ENCODE measurements at places on chromosomes 2 and 18. TPM values are rescaled to one million over a fixed set of nuclear protein-coding genes. Genes with fewer than 3 reads are reported as not detected.

The SIX3 gene
- total RNA-seq: not detected

- DNase-seq: no peak
These were observed 308.6 kb downstream of the AKAIN1 start for GRCh38 chr18:4888251-4889040.

DNA sequence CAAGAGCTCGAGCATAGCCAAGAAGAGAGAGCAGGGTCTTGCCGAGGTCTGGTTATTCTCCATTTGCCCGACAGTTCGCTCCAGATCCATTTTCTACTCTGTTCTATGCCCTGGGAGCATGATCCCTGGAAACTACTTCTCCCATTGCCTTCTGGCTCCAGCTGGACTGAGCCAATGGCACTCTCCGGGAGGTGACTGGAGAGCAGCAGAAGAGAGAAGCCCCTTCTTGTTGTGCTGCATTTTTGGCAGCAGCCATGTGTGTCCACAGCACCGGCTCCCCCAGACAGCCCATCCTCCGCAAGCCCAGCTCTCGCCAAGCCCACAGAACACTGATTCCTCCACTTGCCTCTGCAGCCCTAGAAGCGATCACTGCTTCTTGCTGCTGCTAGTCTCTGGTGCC is 345.5 kb downstream of the TNS1 start:
- DNase-seq: no peak

DNA sequence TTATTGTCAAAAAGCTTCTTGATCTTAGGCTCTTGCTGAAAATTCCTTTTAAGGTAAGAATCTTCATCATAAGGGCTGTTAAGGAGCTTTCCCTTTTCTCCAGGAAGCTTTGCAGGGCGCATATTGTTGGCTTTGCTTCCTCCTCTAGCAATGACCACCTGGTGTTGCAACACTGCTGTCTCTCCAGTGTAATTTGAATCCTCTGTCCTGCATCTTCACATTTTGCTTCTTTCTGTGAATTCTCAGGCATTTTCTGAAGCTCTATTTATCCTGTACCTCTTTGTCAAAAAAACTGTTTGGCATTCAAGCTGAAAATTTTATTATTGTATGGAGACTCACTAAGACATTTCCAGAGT is 533.1 kb upstream of the CHAC2 start:
- DNase-seq: no peak

DNA sequence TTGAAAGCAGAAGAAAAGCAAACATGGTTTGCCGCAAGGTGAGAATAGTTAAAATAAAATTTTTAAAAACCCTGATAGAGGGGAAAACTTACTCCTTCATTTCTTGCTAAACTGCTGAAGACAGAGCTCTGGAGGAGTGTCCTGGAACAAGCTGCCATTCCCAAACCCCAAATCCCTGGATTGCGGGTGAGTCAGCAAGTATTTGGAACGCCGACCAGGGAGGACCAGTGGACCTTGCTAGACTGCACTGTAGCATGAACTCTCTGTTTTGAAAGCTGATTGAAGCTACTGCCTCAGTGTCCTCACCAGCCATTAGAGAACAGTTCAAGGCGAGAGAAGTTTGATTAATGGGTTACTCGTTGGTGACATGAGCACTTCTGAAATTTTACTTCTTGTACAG is 99.4 kb upstream of the RASGRP3 start:
- DNase-seq: no peak

All from omental fat pad (tissue), 4 donors.